ENCODE measurements at places on chromosomes 12 and 14.

- no peak for DNase-seq
Measured at GRCh38 chr14:77104393-77104792, 6.3 kb downstream of the CIPC start.

DNA sequence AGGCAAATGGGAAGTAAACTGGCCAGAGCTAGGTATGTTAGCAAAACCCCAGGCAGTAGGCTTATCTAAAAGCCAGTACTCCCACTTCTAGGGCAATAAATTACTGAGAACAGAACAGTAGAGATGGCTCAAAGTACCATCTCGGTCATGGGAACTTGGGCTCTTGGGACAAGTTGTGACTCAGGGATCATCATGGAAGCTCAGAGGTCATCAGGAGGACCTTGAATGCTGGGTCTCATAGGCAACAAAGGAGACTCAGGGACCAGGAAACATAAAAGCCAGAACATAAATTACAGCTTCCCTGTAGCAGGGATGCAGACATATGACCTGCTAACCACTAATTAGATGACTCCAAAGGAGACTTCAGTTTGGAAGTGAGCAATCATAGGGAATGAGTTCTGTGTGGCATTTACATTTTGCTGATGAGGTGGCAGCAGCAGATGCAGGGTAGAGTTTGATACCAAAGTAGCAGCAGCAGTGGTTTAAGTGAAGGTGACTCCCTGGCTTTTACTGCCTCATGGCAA, 97.6 kb upstream of the SCAF11 start:
- no peak for DNase-seq

- DNase-seq, result no peak
Measured at GRCh38 chr12:113929312-113929989, 36.7 kb downstream of the RBM19 start.

DNA sequence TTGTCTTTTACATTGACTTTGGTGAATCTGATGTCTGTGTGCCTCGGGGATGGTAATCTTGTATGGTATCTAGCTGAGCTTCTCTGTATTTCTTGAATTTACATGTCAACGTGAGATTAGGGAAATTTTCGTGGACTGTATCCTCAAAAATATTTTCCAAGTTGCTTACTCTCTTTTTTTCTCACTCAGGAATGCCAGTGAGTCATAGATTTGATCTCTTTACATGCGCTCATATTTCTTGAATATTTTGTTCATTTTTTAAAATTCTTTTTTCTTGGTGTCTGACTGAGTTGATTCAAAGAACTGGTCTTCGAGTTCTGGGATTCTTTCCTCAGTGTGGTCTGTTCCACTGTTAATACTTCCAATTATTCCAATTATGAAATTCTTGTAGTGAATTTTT, 207.7 kb downstream of the RAD51B start:
- DNase-seq, result no peak

DNA sequence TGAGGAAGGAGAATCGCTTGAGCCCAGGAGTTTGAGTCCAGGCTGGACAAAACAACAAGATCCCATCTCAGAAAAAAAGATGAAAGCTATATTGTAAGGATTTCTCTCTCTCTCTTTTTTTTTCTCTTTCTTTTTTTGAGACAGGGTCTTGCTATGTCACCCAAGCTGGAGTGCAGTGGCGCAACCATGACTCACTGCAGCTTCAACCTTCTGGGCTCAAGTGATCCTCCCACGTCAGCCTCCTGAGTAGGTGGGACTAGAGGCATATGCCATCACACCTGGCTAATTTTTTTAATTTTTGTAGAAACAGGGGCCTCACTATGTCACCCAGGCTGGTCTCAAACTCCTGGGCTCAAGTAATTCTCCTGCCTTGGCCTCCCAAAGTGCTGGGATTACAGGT, 5.8 kb upstream of the MRPL42 start:
- DNase-seq, result no peak

DNA sequence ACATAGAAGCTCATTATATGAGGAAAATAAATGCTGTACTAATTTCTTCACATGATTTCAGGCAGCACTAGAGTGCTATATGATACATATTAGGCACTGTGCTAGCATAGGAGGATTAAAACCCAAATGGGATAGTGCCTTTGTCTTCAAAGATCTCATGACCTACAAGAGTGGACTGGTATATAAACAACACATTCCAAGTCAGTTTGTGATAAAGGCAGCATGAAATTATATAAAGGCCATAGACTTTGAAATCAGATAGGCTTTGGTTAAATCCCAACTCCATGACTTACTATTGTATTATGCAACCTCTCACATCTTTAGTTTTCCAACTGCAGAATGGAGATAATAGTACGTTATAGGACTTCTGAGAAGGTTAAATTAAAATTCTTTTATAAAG, 179.7 kb downstream of the RAD51B start:
- no peak for DNase-seq

DNA sequence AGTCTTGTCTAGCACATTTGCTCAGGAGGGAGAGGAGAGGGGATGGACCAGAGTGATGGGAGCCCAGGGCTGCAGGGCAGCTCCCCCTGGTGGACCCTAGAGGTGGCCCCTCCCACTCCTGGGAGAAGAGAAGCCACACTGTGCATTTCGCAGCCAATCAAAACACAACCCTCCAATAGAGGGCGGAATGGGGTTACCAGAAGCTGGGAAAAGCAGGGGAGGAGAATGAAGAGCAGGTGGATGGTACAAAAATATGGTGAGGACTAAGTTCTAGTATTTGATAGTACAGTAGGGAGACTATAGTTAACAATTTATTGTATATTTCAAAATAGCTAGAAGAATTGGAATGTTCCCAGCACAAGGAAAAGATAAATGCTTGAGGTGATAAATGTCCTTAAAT, 23.6 kb downstream of the VASH1 start:
- DNase-seq, result peak; percentile 11

DNA sequence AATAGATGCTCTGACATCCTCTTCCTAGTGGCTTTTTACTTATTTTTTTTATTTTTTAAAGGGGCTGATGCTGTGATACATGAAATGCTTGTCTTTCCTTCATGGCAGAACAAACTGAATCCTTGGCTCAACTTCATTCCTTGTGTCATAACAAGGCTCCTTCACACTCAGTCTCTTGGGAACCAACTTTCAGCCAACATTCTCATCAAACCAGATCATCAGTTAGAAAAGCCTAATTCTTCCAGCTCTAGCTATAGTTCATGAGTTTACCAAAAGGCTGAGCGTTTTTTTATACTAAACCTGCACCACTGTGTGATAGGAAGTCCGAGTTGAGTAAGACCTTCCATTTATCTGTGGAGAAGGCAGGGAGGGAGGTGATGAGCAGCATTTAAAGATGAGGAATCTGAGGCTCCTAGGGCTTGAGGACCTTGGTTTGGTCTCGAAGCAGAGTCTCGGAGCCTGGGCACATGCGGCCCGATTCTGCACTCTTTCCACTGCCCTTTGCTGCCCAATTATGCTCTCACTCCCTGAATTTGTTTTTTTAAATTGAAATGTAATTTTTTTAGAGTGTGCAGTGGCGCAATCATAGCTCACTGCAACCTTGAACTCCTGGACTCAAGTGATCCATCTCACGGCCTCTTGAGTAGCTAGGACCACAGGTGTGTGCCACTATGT, 8.2 kb downstream of the GPRC5D start:
- DNase-seq, result no peak

- DNase-seq, result no peak
Measured at GRCh38 chr14:53947094-53947445, 9.6 kb downstream of the BMP4 start.

- no peak for DNase-seq
Measured at GRCh38 chr12:7857971-7858370, 14.7 kb downstream of the SLC2A14 start.

DNA sequence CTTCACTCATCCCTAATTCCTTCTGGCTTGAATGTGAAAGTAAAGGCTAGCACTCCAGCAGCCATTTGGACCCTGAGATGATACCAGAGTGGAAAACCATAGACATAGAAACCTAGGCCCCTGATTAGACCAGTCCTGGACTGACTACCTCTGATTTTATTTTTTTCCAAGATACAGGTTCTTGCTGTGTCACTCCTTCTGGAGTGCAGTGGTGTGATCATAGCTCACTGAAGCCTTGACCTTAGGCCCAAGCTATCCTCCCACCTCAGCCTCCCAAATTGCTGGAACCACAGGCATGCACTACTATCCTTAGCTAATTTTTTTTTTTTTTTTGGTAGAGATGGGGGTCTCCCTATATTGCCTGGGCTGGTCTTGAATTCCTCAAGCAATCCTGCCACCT, 74.4 kb upstream of the STAC3 start:
- DNase-seq, result no peak

GRCh38 chr14:61297581-61297980, 16.4 kb upstream of the TMEM30B start:
- DNase-seq, result no peak

DNA sequence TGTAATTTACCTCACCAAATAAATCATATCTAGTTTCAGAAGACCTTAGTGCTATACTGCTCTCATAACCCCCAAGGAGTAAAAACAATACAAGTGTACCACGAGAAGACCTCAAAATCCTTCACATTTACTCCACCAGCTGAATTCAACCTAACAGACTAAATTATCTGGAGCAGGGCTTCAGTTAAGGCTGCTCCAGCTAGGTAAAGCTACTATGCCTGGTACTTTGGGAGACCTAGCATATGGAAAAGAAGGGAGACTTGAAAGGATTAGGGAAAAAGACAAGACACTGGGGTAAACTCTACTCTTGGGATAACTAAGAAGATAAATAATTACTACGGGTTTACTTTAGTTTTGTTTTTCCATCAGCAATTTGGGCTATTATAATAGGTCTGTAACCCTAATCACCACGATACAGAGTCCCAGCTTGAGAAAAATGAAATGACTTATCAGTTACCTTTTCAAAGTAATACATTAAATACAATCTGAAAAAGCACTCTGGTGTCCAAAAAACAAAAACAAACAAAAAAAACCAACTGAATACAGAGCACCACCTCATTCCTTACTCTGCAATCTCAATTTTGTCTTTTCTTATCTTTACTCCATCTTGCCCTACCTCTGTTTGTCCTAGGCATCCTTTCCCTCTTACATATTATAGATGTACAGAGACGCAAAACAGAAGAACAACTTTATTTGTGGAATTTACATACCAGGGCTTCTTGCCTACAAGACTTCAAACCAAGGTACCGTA, 2.1 kb downstream of the EML5 start:
- DNase-seq, result no peak

DNA sequence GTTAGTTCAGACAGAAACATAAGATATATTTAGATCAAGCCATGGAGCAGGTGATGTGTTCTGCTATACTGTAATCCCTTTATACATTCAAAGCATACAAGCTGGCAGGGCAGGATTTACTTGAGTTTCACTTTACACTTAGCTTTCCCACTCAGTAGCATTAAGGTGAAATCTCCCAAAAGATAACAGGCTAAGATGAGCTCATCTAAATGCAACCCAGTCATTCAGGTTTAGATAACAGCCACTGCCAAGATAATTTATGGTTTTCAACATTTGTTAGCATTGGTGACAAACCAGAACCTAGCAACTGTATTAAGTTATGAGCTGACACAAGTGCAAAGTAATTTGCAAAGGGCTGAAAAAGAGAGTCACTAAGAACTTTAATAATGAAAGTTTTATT, 925.1 kb upstream of the ATXN7L3B start:
- DNase-seq, result peak; percentile 79

GRCh38 chr12:28611115-28611435, 420.8 kb downstream of the CCDC91 start:
- DNase-seq, result no peak

- no peak for DNase-seq
Measured at GRCh38 chr12:74689929-74690328, 152.3 kb downstream of the ATXN7L3B start.

GRCh38 chr14:50301914-50302313, 10.1 kb downstream of the L2HGDH start:
- no peak for DNase-seq

GRCh38 chr14:94322648-94323570, at the start of gene SERPINA6:
SERPINA6 (minus strand) TSS chr14:94323336; CDS start chr14:94314648, 8,688 bp downstream.
- no peak for DNase-seq

GRCh38 chr12:6684609-6685008, 4.6 kb downstream of the ZNF384 start:
- no peak for DNase-seq

GRCh38 chr12:43273467-43273866, 278.5 kb downstream of the ADAMTS20 start:
- no peak for DNase-seq

GRCh38 chr14:102178806-102179205, 39.1 kb downstream of the WDR20 start:
- no peak for DNase-seq

- no peak for DNase-seq
Measured at GRCh38 chr12:12685305-12685704, 10.7 kb downstream of the GPR19 start.

- no peak for DNase-seq
Measured at GRCh38 chr12:117892441-117892840, 76.3 kb downstream of the KSR2 start.

DNA sequence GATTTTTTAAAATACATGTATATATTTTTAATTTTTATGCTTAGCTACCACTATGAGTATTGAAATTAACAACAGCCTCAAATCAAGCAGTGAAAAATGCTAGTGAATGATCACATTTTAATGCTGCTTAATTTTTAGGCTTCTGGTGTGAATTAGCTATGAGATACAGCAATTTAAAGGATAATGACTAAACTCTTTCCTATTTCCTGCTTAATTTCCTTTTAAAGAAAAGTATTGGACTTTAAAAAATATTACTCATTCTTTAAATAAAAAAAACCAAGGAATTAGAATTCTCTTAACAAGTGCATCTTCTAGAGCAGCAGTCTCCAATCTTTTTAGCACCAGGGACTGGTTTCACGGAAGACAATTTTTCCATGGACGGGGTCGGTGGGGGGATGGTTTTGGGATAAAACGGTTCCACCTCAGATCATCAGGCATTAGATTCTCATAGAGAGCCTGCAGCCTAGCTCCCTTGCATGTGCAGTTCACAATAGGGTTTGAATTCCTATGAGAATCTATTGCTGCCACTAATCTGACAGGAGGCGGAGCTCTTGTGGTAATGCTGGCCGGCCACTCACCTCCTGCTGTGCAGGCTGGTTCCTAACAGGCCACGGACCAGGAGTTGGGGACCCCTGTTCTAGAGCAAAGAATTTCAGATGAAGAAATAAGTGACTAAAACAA, 18.6 kb upstream of the NTN4 start:
- DNase-seq, result no peak

DNA sequence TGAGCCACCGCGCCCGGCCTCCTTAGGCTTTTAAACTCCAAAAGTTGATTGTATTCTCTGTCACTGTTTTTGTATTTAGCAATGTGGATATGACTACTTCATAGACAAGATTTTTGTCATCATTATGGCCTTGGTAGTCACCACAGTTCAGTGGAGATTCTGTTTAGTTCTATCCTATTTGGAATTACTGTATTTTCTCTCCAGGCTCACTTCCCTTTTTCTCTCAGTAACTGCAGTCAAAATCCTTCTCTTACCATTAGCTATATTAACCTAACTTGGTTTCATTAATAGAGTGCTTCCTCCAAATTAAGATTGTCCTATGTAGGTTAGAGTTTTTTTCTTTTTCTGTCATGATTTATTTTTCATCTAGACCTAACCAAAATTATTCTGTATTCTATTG, 283.9 kb downstream of the TMTC2 start:
- no peak for DNase-seq

DNA sequence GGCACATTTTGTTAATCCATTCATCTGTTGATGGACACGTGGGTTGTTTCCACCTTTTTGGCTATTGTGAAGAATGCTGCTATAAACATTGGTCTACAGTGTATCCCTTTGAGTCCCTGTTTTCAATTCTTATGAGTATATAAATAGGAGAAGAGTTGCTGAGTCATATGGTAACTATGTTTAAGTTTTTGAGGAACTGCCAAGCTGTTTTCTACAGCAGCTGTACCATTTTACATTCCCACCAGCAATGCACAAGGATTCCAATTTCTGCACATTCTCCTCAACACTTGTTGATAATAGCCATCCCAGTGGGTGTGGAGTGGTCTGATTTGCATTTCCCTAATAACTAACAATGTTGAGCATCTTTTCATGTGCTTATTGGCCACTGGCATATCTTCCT, 6.9 kb upstream of the SVOP start:
- no peak for DNase-seq

All from LNCaP clone FGC (cell line).